CD8-positive, alpha-beta memory T cell (primary cell): ENCODE measurements at places on chromosomes 2 and 18.

DNA sequence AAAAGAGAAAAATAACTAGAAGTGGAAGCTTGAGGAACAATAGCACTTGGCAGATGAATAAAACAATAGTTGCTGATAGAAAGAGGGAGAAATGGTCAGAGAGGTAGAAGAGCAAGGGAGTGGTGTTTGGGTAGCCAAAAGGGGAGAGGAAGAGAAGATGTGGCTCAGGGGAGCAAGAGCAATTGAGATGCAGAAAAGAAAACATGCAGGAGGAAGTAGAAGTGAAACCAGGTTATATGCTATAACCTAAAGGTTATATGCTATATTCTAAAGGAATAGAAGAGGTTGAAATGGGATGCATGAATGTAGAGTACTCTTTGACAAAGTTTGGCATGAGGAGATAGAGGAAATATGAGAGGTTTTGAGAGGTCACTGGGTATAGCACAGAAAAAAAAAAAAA is 759.5 kb downstream of the SATB2 start:
- no peak overlapping the region for H3K4me3 ChIP-seq
- no peaks in the 10 kb centered on the region for H3K4me1 ChIP-seq
- no peak overlapping the region for H3K27ac ChIP-seq
- H3K36me3 ChIP-seq = no peaks in the 10 kb centered on the region

GRCh38 chr2:149732730-149733290 is 145.2 kb upstream of the MMADHC start:
- no peak overlapping the region for H3K27ac ChIP-seq
- no peak for DNase-seq
- H3K27me3 ChIP-seq = no peaks in the 10 kb centered on the region
- no peaks in the 10 kb centered on the region for H3K36me3 ChIP-seq
- no peaks in the 10 kb centered on the region for H3K4me1 ChIP-seq

DNA sequence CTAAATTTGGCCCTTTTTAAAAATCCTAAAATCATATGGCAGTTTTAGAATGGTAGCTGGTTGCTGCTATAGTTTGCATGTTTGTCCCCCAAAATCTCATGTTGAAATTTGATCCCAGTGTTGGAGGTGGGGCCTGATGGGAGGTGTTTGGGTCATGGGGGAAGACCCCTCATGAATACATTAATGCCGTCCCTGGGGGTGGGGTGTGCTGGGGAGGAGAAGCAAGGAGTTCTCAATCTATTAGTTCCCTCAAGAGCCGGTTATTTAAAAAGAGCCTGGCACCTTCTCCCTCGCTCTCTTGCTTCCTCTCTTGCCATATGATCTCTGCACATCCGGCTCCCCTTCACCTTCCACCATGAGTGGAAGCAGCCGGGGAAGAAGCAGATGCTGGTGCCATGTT is 20.8 kb downstream of the GPATCH11 start:
- H3K4me1 ChIP-seq = no peaks in the 10 kb centered on the region
- H3K27ac ChIP-seq = no peak overlapping the region
- no peak overlapping the region for H3K4me3 ChIP-seq
- H3K36me3 ChIP-seq = peaks cover 15% of the 10 kb centered on the region

GRCh38 chr2:45651415-45652089 is at the start of gene PRKCE:
PRKCE (plus strand) TSS chr2:45651675.
- peak within 1 kb of the TSS; percentile 63 for H3K27ac ChIP-seq
- peak within 1 kb of the TSS; percentile 78 for H3K4me3 ChIP-seq
- H3K27me3 ChIP-seq = no peaks in the 10 kb centered on the region
- no peaks in the 10 kb centered on the region for H3K4me1 ChIP-seq
- peak; percentile 73 for DNase-seq
- H3K36me3 ChIP-seq = no peaks in the 10 kb centered on the region

DNA sequence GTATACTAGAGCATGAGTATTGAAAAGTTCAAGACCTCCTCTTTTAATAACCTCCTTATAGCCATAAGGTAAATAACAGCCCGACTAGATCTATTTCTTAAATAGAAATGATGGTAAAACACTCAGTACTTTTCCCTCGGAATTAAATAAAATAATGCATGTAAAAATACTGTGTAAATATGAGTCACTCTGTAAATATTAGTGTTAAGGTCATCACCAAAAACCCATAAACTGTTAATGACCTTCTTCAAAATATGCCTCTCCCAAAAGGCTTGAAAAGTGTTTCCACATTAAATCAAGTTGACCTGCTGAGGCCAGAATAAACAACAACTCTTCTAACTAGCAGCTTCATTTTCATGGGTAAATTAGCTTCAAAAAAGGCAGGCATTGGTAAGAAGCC is 25.3 kb upstream of the BZW1 start:
- no peaks in the 10 kb centered on the region for H3K27me3 ChIP-seq
- no peak for DNase-seq
- H3K4me1 ChIP-seq = no peaks in the 10 kb centered on the region
- H3K36me3 ChIP-seq = no peaks in the 10 kb centered on the region
- no peak overlapping the region for H3K27ac ChIP-seq
- no peak overlapping the region for H3K4me3 ChIP-seq
